ENCODE measurements at places on chromosomes 6 and 20. TPM values are rescaled to one million over a fixed set of nuclear protein-coding genes. Genes with fewer than 3 reads are reported as not detected.

GRCh38 chr6:161694995-161695394 is 421.1 kb upstream of the AGPAT4 start:
- DNase-seq, result no peak
- no peaks in the 10 kb centered on the region for H3K27me3 ChIP-seq
- peaks cover 9% of the 10 kb centered on the region for H3K4me1 ChIP-seq
- no peaks in the 10 kb centered on the region for H3K36me3 ChIP-seq
- no peak overlapping the region for H3K27ac ChIP-seq

GRCh38 chr6:37555040-37555781 is 55.5 kb upstream of the CCDC167 start:
- H3K27me3 ChIP-seq, result no peaks in the 10 kb centered on the region
- no peak overlapping the region for H3K27ac ChIP-seq
- DNase-seq, result no peak
- H3K4me1 ChIP-seq, result no peaks in the 10 kb centered on the region

ZFAND3 gene
- total RNA-seq, result 21.4 TPM

NKAPL gene
- total RNA-seq, result 1.4 TPM

APCDD1L gene
- total RNA-seq, result 0.27 TPM
